T-helper 17 cell (primary cell): ENCODE measurements at places on chromosomes 6 and 20. TPM values are rescaled to one million over a fixed set of nuclear protein-coding genes. Genes with fewer than 3 reads are reported as not detected.

The THBD gene
- 1.0 TPM for total RNA-seq

The SYTL3 gene
- 36.1 TPM for total RNA-seq

The PRSS16 gene
- 0.80 TPM for total RNA-seq

The SMLR1 gene
- not detected for total RNA-seq

The COL21A1 gene
- total RNA-seq: not detected

The DDX43 gene
- total RNA-seq: 2.0 TPM

The LAMA5 gene
- total RNA-seq: 0.50 TPM

The GGTLC1 gene
- not detected for total RNA-seq

DNA sequence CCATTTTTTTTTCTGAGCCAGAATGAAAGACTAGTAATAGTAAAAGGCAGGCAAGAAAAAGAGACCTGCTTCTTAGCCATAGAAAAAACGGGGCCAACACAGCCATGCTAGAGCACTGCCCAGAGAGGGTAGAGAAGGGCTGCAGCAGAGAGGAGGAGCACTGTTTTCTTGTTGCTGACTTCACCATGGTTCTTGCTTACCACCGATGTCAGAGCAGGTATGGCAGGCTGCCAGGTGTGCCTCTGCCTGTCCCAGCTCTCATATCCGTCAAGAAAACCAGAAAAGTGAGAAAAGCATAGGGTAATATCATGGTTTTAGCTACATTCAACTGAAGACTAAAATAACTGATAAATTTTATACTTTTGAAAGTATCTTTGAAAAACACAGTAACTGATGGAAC is 60.7 kb downstream of the DTNBP1 start:
- H3K36me3 ChIP-seq: peaks cover 7% of the 10 kb centered on the region
- H3K4me3 ChIP-seq: no peak overlapping the region
- DNase-seq: no peak
- no peak overlapping the region for H3K27ac ChIP-seq
- peaks cover 7% of the 10 kb centered on the region for H3K4me1 ChIP-seq

DNA sequence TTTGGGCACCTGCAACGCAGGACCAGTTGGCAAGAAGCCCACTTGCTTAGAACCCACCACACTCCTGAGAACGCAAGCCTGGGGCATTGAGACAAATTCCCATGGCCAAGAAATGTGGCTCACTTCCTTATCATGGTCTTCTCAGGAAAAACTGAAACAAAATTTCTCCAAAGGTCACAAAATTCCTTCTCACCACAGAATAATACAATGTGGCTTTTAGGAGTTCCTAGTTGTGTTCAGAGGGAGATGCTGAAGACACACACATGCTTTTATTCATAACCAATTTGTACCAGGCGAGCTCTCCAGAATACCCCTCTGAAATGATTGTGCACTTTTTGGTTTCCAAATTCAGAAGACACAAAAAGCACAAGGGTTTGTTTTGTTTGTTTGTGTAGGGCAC is 31.6 kb downstream of the ADTRP start:
- H3K4me1 ChIP-seq: peaks cover 2% of the 10 kb centered on the region
- no peak for DNase-seq
- H3K4me3 ChIP-seq: no peak overlapping the region
- peaks cover 2% of the 10 kb centered on the region for H3K36me3 ChIP-seq

DNA sequence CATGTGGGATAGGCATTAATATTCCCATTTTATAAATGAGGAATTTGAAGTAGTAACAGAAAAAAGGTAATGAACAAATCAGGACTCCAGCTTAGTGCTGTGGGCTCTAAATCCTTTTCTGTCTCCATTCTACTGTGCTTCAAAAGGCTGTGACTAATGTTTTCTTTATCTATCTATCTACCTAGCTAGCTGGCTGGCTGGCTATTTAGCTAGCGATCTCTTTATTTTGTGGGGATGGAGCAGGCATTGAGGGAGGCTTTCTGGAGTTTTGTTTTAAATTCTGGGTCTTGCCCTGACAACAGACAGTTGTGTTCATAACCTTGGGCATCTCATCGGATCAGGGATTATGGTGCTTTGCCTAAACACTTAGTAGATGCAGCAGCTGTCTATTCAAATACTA is 139.2 kb downstream of the SOX4 start:
- H3K27me3 ChIP-seq: peaks cover 12% of the 10 kb centered on the region
- H3K4me1 ChIP-seq: no peaks in the 10 kb centered on the region
- DNase-seq: no peak

- H3K36me3 ChIP-seq: peaks cover 6% of the 10 kb centered on the region
- no peak for DNase-seq
- H3K27ac ChIP-seq: no peak overlapping the region
- H3K4me1 ChIP-seq: no peaks in the 10 kb centered on the region
- H3K4me3 ChIP-seq: no peak overlapping the region
- H3K27me3 ChIP-seq: no peaks in the 10 kb centered on the region
Measured at GRCh38 chr6:151716526-151716932, 91.0 kb upstream of the ESR1 start.

DNA sequence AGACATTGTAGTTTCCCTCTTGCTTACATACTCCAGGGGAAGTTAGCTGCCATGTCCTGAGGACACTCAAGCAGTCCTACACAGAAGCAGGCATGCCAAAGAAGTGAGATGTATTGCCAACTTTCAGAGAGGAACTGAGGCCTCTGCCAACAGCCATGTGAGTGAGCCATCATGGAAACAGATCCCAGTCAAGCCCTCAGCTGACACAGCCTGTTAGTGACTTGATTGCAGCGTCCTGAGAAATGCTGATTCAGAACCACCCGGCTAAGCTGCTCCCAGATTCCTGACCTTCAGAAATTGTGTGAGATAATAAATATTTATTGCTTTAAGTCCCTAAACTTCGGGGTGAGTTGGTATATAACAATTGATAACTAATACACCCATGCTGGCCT is 38.1 kb downstream of the GSTA2 start:
- H3K4me1 ChIP-seq: no peaks in the 10 kb centered on the region
- peaks cover 26% of the 10 kb centered on the region for H3K27me3 ChIP-seq
- DNase-seq: no peak
- no peaks in the 10 kb centered on the region for H3K36me3 ChIP-seq

DNA sequence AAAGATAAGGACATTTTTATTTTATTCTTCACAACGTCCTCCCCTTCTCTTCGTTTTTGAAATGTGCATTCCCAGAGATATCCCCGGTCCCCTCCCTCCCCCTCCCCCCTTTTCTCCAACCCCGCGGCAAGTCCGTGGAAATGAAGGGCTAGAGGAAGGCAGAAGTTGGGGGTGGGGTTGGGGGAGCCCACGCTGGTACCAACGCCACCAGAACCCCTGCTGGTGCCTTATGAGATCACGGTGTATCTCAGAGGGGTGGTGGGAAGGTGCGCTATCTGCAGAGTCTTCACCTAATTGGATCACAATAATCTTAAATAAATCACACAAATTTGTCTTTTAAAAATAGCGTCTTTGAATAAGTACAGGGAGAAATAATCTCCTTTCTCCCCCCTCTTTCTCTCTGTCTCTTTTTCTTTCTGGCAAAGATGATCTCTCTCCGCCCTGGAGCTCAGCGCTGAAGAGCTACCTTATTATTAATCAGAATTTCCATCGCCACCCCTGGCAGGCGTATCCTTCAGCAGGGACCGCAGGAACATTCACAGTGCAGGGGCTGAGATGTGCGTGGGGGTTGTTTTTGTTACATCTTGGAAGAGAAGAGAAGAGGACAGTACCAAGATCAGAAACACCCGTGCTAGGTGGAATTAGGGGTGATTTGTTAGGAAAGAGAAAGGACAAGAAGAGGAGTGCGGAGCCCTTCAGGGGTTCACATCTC is 915 bp downstream of the CLVS2 start:
- H3K36me3 ChIP-seq: no peaks in the 10 kb centered on the region
- H3K27me3 ChIP-seq: peaks cover 10% of the 10 kb centered on the region
- H3K4me1 ChIP-seq: no peaks in the 10 kb centered on the region
- no peak overlapping the region for H3K27ac ChIP-seq
- no peak for DNase-seq

DNA sequence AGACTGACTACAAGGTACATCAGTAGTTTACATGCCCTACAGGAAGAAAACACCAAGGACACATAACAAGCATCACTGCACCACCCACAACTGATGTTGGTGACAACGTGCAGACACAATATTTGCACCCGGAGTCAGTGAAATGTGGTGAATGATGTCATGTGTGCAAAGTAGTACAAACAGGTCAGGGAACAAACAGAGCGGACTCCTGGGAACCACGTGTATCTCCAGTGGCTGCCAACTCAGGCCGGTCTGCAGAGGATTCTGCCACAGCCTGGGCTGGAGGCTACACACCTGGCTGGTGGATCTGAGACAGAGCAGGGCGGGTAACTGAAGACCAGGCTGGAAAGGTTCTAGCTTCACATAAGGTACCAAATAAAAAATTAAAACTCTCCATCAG is 28.2 kb upstream of the RPS6KA2 start:
- no peak overlapping the region for H3K27ac ChIP-seq
- no peaks in the 10 kb centered on the region for H3K36me3 ChIP-seq
- no peak for DNase-seq
- H3K4me1 ChIP-seq: peaks cover 9% of the 10 kb centered on the region
- H3K4me3 ChIP-seq: no peak overlapping the region
- H3K27me3 ChIP-seq: peaks cover 21% of the 10 kb centered on the region

DNA sequence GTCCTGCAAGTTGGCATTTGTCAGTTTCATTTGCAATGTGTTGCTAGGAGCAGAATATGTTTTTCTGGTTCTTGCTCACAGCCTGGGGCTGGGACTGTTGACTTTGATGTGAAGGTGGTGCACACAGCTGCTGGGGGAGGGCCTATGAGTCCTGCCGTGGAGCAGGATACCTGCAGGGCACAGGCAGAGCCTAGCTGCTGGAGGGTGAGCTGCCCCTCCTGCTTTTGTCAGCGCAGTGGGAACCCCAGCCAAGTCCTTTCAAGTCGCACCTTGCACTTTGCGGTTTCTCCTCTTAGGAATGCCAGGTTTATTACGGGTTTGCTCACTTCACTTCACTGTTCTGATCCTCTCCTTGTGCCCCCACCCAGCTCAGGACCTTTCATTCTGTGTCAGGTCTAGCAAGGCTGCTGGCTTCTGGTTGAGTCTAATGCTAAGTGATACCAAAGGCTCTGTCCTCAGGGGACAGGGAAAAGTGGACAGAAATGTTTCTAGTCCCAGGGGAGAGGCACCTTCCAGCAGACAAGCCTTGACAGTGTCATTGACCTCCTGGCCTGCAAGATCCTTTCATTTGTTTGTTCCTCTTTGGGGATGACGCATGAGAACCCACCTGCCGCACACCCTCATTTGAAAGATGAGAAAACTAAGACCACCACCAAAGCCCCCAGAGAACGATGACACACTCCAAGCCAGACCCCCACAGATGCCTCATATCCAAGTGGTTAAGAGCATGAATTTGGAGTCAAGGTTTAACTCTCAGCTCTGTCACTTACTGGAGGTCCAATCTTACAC is 2.7 kb upstream of the SPO11 start:
- no peak for DNase-seq
- H3K27me3 ChIP-seq: peaks cover 60% of the 10 kb centered on the region
- H3K4me1 ChIP-seq: no peaks in the 10 kb centered on the region
- peaks cover 4% of the 10 kb centered on the region for H3K36me3 ChIP-seq

- H3K36me3 ChIP-seq: no peaks in the 10 kb centered on the region
- H3K4me3 ChIP-seq: no peak overlapping the region
- no peak overlapping the region for H3K27ac ChIP-seq
- H3K27me3 ChIP-seq: peaks cover 3% of the 10 kb centered on the region
Measured at GRCh38 chr6:138310294-138310693, 67.4 kb upstream of the SMIM28 start.

DNA sequence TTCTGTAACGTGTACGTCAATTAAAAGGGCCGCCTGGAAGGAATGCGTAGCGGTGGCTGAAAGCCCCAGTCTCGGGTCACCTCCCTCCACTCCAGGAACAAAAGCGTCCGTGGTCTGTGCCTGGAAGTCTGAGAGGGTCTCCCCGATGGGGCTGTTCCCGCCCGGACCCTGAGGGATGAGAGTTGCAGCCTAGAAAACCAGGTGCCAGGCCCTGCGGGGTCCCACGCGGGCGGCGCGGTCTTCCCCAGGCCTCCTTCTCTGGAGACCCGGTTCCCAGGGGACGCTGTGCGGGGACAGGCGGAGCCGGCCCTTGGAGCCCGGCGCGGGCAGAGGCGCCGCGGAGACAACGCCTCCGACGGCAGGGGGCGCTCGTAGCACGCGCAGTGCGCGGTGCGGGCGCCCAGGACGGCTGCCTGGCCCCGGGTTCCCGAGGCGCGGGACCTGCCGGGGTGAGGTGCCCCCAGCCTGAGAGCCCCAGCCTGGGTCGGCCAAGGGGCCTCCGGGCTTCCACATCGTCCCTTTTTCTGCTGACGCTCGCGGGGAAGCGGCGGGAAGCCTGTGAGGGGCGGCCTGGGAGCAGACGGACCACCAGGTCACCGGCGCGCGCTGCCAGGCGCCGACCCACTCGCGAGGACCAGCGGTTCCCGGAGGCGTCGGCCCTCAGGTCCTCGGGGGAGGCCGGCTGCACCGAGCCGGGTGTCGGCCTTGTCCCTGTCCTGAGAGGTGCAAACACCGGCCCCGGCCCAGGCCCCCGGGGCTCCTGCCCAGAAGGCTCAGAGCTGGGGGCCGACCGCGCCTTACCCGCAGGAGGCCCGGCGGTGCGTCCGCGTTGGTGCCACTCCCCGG is 5.3 kb upstream of the FOXC1 start:
- peaks cover 22% of the 10 kb centered on the region for H3K4me1 ChIP-seq
- H3K27me3 ChIP-seq: peaks cover 79% of the 10 kb centered on the region
- peak; percentile 48 for DNase-seq
- H3K36me3 ChIP-seq: peaks cover 12% of the 10 kb centered on the region
- no peak overlapping the region for H3K27ac ChIP-seq

DNA sequence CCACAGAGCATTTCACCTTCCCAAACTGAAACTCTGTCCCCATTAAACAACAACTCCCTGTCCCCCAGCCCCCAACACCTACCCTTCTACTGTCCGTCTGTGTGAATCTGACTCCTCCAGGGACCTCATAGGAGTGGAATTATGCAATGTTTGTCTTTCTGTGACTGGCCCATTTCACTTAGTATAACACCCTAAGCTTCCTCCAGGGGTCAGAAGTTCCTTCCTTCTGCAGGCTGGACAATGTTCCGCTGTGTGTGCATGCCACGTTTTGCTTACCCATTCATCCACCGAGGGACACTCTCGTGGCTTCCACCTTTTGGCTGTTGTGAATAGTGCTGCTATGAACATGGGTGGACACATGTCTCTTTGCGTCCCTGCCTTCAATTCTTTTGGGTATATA is 37.6 kb upstream of the MPC1 start:
- peak overlapping the region; percentile 89 for H3K27ac ChIP-seq
- no peak for DNase-seq
- H3K4me1 ChIP-seq: peaks cover 47% of the 10 kb centered on the region
- H3K27me3 ChIP-seq: no peaks in the 10 kb centered on the region
- peaks cover 8% of the 10 kb centered on the region for H3K36me3 ChIP-seq

GRCh38 chr20:53227523-53227922 is 255.4 kb downstream of the TSHZ2 start:
- no peak for DNase-seq
- no peak overlapping the region for H3K4me3 ChIP-seq
- H3K27me3 ChIP-seq: peaks cover 7% of the 10 kb centered on the region
- H3K4me1 ChIP-seq: no peaks in the 10 kb centered on the region
- no peaks in the 10 kb centered on the region for H3K36me3 ChIP-seq

- H3K27me3 ChIP-seq: peaks cover 9% of the 10 kb centered on the region
- no peaks in the 10 kb centered on the region for H3K36me3 ChIP-seq
- H3K27ac ChIP-seq: no peak overlapping the region
- DNase-seq: no peak
Measured at GRCh38 chr6:104306211-104306610, 553.5 kb downstream of the HACE1 start.
